ENCODE measurements at places on chromosomes 7 and 10. TPM values are rescaled to one million over a fixed set of nuclear protein-coding genes. Genes with fewer than 3 reads are reported as not detected.

Gene CYP26A1
- not detected for total RNA-seq

Gene KIN
- 7.2 TPM for total RNA-seq

Gene LDB3
- total RNA-seq: under 0.01 TPM

Gene ZNF365
- 5.8 TPM for total RNA-seq

Gene RELN
- 0.33 TPM for total RNA-seq

Gene PLAC9
- total RNA-seq: 16.7 TPM

Gene GTF2IRD2
- 8.2 TPM for total RNA-seq

Gene CLDN4
- 0.26 TPM for total RNA-seq
